AG04449 (cell line): ENCODE measurements at places on chromosomes 11 and 22.

GRCh38 chr11:48122656-48123055 is 94.0 kb upstream of the OR4B1 start:
- no peak for DNase-seq

GRCh38 chr11:108985945-108986279 is 321.0 kb downstream of the DDX10 start:
- DNase-seq, result peak; percentile 29

GRCh38 chr11:78567209-78567608 is 7.5 kb downstream of the NARS2 start:
- DNase-seq, result no peak

GRCh38 chr22:34886391-34886790 is 179.6 kb upstream of the ISX start:
- DNase-seq, result no peak

DNA sequence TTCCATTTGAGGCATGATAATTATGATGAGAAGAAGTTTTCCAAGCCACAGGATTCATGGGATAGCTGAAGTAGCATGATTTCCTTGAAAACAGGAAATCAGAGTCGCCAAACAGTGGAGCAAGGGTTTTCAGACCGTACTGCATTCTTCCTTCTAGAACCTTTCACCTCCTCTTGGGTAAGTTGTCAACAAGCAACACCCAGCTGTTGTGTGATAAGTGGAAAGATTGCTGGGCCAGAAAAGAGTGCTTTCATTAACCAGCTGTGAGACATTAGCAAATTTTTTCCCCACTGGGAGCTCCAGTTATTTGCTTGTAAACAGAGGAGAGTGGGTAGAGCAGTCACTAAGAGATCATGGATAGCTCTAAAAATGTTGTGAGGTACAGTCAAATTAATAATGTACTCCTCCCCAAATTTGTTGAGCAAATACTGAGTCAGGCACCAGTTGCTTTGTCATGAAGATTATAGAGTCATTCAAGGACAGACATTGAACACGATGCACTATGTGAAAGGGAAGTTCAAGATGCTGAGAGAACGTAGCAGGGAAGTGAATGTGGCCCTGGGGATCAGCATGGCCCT is 11.7 kb upstream of the MPEG1 start:
- DNase-seq, result no peak

- no peak for DNase-seq
Measured at GRCh38 chr11:13691286-13691899, 22.9 kb downstream of the FAR1 start.

DNA sequence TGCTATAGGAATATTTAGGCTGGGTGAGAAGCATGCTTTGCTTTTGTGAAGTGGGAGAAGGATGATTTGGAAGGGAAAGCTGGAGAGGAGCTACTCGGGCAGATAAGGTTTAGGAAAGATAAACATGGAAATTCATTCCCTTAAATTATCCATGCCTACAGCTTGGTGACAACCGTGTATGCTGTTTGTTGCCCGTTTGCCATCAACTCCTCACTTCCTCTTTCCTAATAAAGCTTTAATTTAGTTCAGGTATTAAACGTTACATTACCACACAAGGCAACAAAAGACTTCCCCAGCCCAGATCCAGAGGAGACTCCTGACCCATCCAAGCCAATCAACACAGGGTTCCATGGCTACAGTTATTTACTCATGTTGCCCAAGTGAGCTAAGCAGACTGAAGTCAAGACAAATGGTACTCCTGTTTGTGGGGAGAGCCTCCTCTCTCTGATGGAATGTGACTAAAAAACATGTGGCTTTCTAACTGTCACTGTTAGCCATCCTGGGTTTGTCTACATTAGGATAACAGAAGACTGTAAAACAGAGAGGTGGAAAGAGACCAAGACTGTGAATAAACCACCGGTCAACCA is 101.7 kb upstream of the GRAMD1B start:
- DNase-seq, result no peak

DNA sequence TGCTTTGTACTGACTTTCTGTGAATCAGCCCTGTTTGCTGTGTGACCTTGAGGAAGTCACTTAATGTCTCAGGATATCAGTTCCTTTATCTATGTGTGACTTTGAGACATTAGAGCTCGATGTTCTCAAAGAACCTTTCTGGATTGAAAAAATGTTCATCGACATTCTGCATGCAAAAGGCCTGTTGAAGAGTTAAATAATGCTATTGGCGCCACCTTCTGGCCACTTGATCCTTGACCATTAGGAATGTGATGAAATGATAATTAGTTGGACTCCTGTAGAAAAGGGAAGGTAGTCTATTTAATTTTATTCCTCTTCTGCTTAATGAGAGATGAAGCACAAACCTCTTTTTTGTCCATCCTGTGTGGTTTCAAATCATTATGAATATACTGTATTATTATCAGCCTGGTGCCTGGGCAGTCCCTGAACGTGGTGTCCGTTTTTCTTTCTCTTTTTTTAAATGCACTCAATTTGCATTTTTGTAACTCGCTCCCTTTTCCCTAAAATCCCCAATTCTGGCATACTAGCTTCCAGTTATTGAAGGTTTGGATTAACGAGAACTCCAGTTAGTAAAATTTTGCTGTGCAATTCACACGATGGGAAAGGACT is 20.7 kb downstream of the ELF5 start:
- no peak for DNase-seq

GRCh38 chr11:62573006-62573591 is 592 bp downstream of the EEF1G start:
- no peak for DNase-seq

DNA sequence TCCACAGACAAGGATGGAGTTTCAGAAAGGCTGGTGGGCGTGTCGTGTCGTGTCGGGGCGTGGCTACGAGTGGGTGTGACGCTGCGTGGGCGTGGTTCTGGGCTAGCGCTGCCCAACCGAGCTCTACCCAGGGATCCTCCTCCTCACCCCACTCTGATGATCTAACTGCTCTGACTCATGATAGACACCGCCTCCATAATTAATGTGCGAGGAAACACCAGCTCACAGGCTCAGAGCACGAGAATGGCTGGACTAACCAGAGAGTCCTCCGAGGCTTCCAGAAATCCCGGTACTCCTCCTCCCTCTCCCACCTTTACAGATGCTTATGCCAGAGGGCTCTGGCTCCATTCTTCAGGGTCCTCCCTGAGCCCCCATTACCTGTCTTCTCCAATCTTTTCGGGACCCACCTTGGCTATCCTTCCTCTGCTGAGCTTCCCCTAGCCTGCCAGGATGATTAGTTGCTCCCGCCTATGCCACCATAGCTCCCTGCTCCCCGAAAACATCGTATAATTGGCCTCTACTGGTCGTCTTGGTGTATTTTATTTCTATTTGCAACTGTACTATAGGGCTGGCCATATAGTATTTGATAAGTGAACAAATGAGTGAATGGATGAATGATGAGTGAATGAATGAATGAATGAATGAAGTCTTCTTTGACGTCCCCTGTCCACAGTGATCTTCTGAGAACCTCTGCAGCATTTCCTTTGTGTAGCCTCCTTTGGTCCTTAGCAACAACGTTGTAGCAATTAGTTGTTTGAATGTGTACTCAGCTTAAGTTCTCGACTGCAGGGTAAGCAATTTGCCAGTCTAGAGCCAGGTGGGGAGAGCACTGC is 21.7 kb downstream of the TMPRSS13 start:
- peak; percentile 26 for DNase-seq

- peak; percentile 46 for DNase-seq
Measured at GRCh38 chr11:69166218-69167115, 10.7 kb downstream of the SMIM38 start.

DNA sequence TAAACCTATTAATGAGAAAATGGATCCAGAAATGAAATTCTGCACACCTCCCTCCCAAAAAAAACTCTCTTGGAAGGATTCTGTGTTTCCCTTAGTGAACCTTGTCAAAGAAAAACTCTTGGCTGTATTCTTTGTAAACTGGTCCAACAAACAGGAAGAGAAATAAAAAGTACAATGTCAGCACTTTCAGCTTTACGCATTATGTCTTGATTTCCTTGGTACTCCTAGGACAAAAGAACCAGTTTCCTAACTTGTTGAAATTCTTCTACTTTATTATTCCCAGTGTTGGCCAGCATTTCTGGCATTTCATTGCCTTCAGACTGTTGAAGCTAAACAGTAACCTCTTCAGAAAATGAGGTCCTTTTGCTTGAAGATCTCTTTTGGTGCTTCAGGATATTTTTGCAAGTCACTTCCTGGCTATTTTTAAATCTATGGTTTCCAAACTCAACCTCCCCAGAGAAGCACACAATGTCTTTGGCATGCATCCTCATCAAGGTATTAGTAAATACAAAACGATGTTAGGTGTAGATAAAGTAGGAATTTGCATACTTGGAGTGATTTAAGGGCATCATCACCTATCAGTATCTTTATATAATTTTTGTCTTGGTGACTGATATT is 342.7 kb downstream of the AASDHPPT start:
- DNase-seq, result no peak

GRCh38 chr11:7645206-7645605 is 28.1 kb downstream of the CYB5R2 start:
- no peak for DNase-seq

DNA sequence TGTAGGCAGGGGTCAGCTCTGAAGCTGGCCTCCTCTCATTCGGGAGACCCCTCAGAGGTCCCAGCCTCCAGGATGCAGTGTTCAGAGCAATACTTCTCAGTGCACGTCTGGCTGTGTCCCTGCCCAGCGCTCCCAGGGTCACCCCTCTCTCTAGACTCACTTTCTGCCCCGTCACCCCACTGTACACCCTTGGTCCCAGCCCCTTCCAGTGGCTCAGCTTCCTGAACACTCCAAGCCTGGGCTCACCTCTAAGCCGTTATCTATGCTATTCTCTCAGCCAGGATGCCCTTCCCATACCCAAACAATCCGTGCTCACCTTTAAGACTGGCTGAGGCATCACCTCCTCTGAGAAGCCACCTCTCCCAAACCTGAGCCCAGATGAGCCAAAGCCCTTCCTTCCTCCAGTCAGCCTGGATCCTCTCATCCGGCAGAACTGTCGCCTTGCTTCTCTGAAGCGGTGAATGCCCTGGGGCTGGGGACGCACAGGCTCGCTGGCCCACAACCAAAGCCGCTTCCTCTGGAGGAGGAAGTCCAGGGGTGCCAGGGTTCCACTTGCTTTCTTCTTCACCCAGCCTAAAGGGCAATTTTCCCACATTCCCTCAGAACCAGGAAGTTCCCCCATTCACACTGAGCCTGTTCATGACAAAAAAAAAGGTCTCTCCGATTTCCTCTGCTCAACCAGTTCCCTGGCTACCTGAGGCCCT is 13.7 kb upstream of the CDKN1C start:
- no peak for DNase-seq

DNA sequence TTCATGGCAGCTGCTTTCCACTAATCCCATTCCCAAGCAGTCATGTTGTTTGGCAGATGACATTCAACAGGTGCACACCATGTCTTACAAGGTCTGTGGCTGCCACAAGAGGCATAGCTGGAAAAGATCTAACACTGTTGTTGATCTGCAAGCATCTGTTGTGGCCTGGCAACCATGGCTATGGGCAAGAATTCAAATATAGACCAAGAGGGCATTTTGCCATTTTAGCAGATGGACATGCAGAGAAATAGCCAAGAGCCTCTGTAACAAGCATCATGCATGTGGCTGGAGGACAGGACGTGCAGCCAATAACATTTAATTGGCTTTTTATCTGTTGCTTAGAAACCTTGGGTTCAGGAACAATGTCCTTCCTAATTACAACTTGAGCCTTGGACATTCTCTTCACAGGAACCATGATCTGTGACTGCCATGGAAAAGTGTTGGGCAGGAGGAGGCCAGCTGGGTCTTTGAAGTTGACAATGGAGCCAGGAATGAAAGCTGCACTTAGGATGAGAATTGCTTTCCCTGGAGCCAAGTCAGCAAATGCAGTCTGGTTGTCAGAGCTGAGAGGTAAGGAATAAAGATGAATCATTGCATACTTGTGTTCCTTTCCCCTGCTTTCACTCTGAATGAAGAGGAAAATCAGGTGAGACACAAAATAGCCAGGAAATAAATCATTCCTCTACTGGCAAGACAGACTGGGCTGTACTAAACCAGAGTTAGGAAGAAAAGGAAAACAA is 113.6 kb upstream of the ANO5 start:
- DNase-seq, result no peak

GRCh38 chr11:112249871-112250610 is 10.6 kb downstream of the PLET1 start:
- no peak for DNase-seq

GRCh38 chr11:10797531-10797930 is 11.2 kb downstream of the EIF4G2 start:
- no peak for DNase-seq

GRCh38 chr11:23644443-23644842 is 784.2 kb upstream of the CCDC179 start:
- no peak for DNase-seq

DNA sequence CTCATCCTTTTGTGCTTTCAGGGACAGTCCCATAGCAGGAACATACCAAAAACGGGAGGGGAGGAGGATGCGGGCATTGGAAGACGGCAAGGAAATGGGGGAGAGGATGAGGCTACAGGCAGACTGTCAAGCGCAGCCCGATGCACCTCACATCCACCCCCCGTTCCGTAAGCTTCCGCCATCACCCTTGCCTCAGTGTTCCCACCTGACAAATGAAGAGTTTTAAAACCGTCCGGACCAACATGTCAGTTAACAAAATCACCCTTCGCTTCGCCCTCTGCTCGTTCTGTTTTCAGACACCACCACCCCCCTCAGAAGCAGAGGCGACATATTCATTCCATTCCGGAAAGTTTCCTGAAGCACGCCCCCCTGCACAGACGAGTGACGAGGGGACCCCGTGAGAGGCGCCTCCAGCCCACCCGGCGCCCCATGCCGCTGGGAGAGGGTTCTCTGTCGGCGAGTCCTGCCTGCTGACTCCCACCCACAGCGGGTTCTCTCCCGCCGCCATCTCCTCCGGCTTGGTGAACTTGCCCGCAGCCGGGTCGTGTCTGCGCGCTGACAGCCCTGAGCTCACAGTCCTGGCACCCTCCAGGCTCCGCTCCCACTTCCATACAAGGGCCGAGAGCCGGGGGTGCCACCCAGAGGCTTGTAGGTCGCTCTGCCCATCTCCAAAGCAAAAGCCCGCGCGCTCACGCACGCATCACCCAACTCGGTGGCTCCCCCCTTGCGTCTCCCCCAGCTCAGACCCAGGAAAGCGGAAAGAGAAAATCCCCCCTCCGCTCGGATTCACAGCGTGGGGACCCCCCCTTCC is 1.5 kb downstream of the IGSF9B start:
- no peak for DNase-seq

GRCh38 chr22:38923463-38924346 is 33.7 kb upstream of the APOBEC3A start:
- peak; percentile 14 for DNase-seq

DNA sequence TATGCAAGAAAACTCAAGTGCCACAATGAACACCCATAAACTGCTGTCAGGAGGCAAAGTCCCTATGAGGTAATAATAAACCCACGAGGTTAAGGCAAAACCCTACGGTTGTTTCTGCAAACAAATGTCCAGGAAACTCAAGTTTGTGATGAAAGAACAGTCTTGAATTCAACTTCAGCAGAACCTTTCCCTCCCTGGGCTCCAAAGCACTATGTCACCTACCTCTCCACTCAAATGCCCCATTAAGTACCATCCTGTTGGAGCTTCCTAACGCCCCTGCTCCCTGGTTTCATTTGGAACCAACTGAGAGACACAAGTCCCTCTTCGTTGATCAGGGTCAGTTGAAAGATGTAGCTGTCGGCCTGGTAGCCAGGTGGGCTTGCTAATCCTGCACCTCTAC is 2.6 kb upstream of the C11orf91 start:
- DNase-seq, result no peak
